ENCODE measurements at places on chromosomes 1 and 21.

DNA sequence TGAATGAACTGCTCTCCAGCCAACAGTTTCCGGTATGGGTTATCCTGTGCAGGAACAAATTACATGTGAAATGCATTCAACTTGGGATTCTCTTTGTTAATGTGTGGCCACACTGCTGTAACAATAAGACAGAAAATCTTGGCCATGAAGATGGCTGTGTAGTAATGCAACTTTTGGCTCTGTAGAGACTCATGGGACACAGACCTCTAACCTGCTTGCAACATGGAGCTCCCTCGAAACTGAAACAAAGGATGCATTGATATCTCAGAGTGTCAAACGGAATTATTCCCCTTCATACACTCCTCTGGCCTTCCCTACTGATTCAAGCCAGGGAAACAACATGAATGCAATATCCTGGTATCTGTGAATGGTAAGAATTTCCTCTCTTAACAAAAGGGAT is 559.3 kb upstream of the ZRANB2 start:
- DNase-seq: no peak

- no peak for DNase-seq
These were observed 184.9 kb downstream of the KCNH1 start for GRCh38 chr1:210949039-210949438.

GRCh38 chr1:9689011-9689706 is 37.6 kb downstream of the PIK3CD start:
- DNase-seq: peak; percentile 74

- no peak for DNase-seq
These were observed 38.6 kb downstream of the ABL2 start for GRCh38 chr1:179190861-179191260.

DNA sequence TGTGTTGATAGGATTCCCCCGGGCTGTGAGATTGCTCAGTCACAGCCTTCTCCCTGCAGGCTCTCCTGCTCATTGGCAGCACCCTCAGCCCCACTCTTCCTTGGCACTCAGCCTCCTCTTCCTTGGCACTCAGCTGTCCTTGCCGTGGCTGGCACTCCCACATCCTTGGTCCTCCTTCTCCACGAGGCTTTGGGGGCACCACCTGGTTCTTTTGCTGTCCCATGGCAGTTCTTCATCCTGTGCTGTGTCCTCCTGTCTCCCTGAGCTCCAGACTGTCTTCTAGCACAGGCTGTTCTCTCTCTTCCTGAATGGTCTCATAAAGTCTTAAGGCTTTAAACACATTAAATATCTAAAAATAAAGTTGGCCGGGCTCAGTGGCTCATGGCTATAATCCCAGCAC is 27.0 kb downstream of the PKNOX1 start:
- DNase-seq: no peak

DNA sequence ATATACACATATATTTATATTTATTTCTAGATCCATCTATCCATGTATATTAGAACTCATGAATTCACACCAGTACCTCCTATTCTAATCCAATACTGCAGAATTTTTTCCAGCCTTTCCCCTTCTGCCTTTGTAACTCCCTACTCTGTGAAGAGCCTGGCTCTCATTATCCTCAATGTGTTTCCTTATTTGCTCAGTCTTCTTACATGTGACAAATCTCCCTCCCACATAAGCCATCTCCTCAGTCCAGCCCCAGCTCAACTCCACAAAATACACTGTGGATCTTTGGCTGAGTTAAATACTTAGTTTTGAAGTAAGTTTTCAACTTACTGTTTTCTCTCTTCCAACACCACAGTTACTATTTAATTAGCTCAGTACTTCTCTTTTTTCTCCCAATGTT is 45.7 kb downstream of the ATP5PO start:
- no peak for DNase-seq

GRCh38 chr1:54335755-54336108 is 70.5 kb downstream of the SSBP3 start:
- DNase-seq: no peak
